ENCODE measurements at places on chromosomes 13 and 19. TPM values are rescaled to one million over a fixed set of nuclear protein-coding genes. Genes with fewer than 3 reads are reported as not detected.

CILP2 gene
- 0.44 TPM for total RNA-seq

- H3K27ac ChIP-seq = no peak overlapping the region
- DNase-seq = no peak
- H3K4me3 ChIP-seq = no peak overlapping the region
- H3K36me3 ChIP-seq = no peaks in the 10 kb centered on the region
- no peaks in the 10 kb centered on the region for H3K27me3 ChIP-seq
- H3K4me1 ChIP-seq = peaks cover 4% of the 10 kb centered on the region
Observed at GRCh38 chr13:22468045-22468444, 712.7 kb upstream of the SGCG start.

DNA sequence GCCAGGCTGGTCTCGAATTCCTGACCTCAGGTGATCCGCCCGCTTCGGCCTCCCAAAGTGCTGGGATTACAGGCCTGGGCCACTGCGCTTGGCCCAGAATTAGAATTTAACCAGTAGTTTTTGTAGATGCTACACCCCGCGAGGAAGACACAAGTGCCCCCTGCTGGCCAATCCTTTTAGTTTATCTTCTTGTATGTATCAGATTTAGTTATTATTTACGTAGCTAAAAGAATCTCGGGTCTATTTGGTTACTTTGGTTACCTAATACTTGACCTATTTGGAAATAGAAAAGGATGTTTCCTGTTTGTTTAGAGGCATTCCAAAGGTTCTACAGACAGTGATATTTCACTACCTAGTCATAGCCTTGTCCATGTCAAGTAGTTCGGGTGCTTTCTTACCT lies 22.0 kb downstream of the MUC16 start:
- H3K27me3 ChIP-seq = no peaks in the 10 kb centered on the region
- no peak overlapping the region for H3K4me3 ChIP-seq
- no peaks in the 10 kb centered on the region for H3K36me3 ChIP-seq
- no peaks in the 10 kb centered on the region for H3K4me1 ChIP-seq
- DNase-seq = no peak
- no peak overlapping the region for H3K27ac ChIP-seq

- no peaks in the 10 kb centered on the region for H3K4me1 ChIP-seq
- no peaks in the 10 kb centered on the region for H3K27me3 ChIP-seq
- H3K36me3 ChIP-seq = no peaks in the 10 kb centered on the region
- no peak for DNase-seq
- no peak overlapping the region for H3K27ac ChIP-seq
- H3K4me3 ChIP-seq = no peak overlapping the region
Observed at GRCh38 chr13:103188713-103189326, 122.6 kb upstream of the SLC10A2 start.

GRCh38 chr19:7665076-7665475 lies 3.8 kb upstream of the RETN start:
- no peak overlapping the region for H3K27ac ChIP-seq
- DNase-seq = no peak
- no peaks in the 10 kb centered on the region for H3K36me3 ChIP-seq
- no peak overlapping the region for H3K4me3 ChIP-seq
- peaks cover 4% of the 10 kb centered on the region for H3K4me1 ChIP-seq
